ENCODE measurements at places on chromosomes 5 and 9. TPM values are rescaled to one million over a fixed set of nuclear protein-coding genes. Genes with fewer than 3 reads are reported as not detected.

The GLDC gene
- total RNA-seq, result 0.62 TPM

GRCh38 chr5:80409367-80409966 lies 1.6 kb downstream of the ZFYVE16 start:
- DNase-seq, result peak; percentile 11

DNA sequence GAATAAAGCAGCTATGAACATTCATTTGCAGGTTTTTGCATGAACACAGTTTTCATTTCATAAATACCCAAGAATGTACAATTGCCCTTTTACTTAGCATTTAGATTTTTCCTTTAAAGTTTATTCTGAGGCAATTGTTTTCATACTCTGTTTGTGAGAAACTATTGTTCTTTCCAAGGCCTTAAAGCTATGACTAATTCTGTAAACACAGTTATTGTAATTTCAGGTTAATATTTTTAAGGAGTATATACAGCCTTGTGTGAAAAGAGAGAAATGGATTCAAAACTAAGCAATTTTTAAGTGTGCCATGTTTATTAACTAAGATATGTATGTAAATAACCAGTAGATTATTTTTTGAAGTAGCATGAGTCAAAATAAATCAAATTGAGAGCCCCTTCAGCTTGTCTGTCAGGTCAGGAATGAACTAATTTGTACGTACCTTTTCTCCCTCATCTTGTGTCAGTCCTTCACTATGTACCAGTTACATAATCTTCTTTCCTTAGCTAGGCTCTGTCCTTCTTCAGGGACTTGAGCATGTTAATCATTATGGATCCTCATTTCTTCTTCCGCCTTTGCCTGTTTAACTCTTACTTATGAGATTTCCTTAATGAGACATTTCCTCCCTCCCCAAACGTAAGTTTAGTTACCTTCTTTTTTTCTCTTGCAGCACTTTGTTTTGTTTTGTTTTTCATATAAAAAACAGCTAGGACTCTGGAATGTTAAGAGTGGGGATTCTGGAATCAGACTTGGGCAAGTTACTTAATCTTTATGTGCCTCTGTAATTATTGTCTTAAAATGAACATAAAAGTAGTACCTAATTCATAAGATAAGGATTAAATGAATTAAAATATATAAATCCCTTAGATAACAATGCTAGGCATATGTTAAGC lies 63.6 kb downstream of the NIPBL start:
- DNase-seq, result no peak

DNA sequence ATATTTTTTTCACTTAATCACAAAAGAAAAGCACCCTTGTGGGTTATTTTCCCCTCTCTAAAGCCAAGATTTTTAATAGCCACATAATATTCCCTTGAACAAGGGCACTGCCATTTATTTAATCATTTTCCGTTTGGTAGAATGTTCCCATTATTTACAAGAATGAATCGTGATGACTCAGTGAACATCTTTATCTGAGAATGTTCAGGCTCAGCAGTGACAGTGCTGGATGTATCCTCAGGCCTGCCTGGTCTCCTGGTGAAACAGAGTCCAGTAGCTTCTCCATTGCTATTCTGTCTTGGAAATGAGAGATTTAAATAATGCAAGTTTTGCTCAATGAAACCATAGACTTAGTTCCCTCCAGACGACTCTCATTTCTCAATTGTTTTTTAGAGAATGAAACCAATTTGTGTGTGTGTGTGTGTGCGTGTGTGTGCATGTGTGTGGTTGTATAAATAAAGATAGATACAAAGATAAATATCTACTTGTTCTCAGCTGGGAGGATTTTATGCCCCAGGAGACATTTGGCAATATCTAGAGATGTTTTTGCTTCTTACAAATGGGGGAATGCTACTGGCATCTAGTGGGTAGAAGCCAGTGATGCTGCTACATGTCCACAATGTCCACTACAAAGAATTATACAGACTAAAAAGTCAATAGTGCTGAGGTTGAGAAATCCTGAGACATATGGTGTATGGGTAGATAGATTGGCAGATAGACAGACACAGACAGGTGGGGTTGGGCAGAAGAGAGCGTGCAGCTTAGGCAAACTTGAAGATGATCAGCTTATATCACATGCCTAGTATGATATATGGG lies 55.0 kb downstream of the PAPPA start:
- DNase-seq, result peak; percentile 14

DNA sequence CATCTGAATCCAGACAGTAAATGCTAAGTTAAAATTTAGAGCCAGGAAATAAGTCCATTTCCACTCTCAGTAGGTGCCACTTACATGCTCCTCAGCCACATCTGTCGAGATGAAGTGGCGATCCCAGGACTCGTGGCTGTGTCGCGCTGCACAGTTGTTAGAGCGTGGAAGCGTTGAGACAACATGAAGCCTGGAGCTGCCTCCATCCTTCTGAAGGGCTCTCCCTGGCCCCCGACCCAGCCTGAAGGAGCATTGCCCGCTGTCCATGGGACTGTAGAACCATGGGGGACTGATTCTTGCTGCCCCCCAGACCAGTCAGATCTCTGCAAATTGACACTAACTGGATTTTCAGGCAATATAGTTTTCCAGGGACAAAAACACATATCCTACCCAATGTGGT lies 58.9 kb downstream of the IRX1 start:
- no peak for DNase-seq

GRCh38 chr5:155106221-155106620 lies 92.7 kb downstream of the KIF4B start:
- DNase-seq, result no peak

DNA sequence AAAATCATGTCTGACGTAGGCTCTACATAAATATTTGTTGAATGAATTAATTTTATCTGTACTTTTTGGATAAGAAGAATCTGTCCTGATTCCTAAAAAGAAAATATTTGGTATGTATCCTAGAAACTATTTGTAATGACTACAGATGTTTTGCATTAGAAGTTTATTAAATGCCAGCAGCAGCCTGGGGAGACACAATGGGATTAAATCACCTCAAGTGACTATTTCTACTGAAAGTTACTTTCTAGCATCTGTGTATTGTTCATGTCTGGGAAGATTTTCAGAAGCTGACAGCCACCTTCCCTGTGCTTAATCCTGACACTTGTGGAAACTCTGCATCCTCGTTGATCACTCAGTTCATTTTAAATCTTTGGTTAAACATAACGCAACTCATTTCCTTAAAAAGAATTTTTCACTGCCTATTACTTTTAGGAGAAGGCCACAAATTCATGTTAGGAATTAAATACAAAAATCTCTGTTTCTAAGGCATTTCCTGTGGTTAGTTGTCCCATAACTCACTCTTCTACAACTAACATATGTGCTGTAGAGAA lies 209.3 kb upstream of the PPP1R2B start:
- peak; percentile 22 for DNase-seq

Data from myocyte (in vitro differentiated cells).